DND-41 (cell line): ENCODE measurements at places on chromosomes 5 and 9.
A peak's percentile ranks its signal among the peaks of the same experiment; 100 is the strongest.

- no peaks in the 10 kb centered on the region for H3K27me3 ChIP-seq
- peaks cover 9% of the 10 kb centered on the region; the same call in 1 of the 2 replicates for H3K4me1 ChIP-seq
- H3K36me3 ChIP-seq = peaks cover 7% of the 10 kb centered on the region
Observed at GRCh38 chr9:2630158-2630557, 8.6 kb downstream of the VLDLR start.

DNA sequence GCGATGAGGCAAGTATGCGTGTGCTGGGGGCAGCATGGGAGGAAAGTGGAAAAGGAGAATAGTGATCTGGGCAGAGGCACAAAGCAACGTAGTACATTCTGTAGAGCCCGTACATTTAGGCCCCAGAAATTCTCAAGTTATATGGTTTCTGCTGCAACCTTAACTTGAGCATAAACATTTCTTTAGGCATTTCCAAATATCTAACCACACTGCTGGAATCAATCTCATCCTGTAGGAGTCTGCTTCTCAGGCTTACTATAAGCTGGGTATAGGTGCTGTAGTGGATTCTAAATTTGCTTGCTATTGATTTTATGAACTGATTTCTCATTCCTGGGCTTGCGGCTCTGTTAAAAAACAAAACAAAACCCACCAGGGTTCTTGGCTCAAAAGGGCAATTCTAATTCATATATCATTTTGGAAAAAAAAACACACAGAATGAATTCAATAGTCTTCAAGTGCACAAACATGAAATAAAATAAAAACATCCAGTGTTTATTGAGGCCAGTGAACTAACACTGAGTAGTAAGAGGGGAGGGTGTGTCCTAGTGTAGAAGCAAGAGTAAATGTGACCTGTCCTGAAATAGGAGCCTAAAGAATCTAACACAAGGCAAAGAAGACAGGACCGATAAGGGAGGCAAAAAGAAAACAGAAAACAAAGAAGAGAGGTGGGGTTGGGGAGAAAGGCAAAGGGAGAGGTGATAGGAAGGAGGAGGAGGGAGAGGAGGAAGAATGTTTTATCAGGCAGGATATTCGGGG, 145.5 kb upstream of the LHFPL2 start:
- H3K27me3 ChIP-seq = no peaks in the 10 kb centered on the region
- no peak overlapping the region for H3K4me3 ChIP-seq
- no peak overlapping the region for H3K27ac ChIP-seq
- no peak for DNase-seq
- H3K36me3 ChIP-seq = no peaks in the 10 kb centered on the region

GRCh38 chr5:96610747-96611146, 51.4 kb upstream of the CAST start:
- no peaks in the 10 kb centered on the region for H3K4me1 ChIP-seq
- no peak overlapping the region for H3K4me3 ChIP-seq
- DNase-seq = no peak
- H3K36me3 ChIP-seq = no peaks in the 10 kb centered on the region
- no peak overlapping the region for H3K27ac ChIP-seq
- H3K27me3 ChIP-seq = peaks cover 14% of the 10 kb centered on the region

DNA sequence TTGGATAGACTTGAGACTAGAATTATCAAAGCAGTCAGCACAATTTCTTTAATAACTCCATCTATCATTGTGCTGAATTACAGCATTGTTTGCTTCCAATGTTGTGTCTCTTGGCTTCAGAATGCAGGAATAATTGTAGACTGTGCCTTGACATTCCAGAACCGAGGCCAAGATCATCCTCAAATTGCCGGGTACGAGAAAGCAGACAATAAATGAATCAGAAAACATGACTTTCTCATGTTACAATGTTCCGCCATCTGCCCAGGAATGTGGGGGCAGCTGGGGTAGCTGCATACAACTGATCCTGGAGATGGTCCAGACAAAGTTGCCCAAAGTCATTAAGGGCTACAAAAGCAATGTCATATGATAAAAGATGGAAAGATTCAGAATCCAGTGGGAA, 206.2 kb upstream of the SGCD start:
- no peaks in the 10 kb centered on the region for H3K36me3 ChIP-seq
- H3K27me3 ChIP-seq = peaks cover 22% of the 10 kb centered on the region
- no peak overlapping the region for H3K4me3 ChIP-seq
- no peaks in the 10 kb centered on the region for H3K4me1 ChIP-seq

- H3K27me3 ChIP-seq = no peaks in the 10 kb centered on the region
- DNase-seq = no peak
- H3K27ac ChIP-seq = no peak overlapping the region
Observed at GRCh38 chr5:159047086-159047485, 52.6 kb downstream of the EBF1 start.

DNA sequence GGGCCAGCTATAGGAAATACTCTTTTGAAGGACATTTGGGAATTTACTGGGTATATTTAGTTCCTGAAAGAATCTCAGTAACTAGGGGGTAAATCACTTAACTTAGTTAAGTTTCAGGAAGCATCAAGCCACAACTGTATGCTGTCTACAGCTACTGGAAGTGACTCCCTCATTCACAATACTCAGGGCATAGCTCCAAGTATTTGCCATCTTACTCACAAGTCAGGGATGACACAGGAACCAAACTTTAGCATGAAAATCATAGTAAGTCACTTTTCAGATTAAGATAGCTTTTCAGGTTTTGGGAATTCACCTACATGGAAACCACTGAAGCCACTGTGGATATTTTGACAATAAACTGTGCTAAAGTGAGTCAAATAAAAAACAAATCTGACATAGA, 242.4 kb upstream of the ATP10B start:
- no peaks in the 10 kb centered on the region for H3K27me3 ChIP-seq

GRCh38 chr5:134554319-134555222, 29.1 kb downstream of the JADE2 start:
- H3K27me3 ChIP-seq = no peaks in the 10 kb centered on the region
- no peak overlapping the region for H3K27ac ChIP-seq
- no peaks in the 10 kb centered on the region for H3K4me1 ChIP-seq

DNA sequence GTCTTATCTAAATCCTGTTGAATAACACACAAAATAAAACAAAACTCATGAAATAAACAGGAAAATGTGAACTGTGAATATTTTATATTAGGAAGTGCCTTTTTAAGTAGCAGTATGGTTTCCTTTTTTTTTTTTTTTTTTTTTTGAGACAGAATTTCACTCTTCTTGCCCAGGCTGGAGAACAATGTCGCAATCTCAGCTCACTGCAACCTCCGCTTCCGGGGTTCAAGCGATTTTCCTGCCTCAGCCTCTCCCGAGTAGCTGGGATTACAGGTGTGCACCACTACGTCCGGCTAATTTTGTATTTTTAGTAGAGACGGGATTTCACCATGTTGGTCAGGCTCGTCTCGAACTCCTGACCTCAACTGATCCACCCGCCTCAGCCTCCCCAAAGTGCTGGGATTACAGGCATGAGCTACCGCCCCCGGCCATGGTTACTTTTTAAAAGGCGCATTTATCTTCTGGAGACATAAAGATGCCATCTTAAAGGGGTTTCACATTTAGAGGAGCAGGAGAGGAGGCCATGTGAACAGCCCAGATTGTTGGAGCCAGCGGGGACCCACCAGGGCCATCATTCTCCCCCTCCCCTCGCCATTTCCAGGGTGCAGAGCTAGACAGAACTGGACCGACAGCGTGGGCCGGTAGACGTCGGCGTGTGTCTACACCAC, 64.1 kb downstream of the ROR2 start:
- no peak overlapping the region for H3K4me3 ChIP-seq
- H3K36me3 ChIP-seq = no peaks in the 10 kb centered on the region
- no peak for DNase-seq
- H3K4me1 ChIP-seq = no peaks in the 10 kb centered on the region
- peaks cover 11% of the 10 kb centered on the region for H3K27me3 ChIP-seq

- DNase-seq = no peak
- no peaks in the 10 kb centered on the region for H3K27me3 ChIP-seq
- H3K36me3 ChIP-seq = no peaks in the 10 kb centered on the region
- H3K4me3 ChIP-seq = no peak overlapping the region
- no peak overlapping the region for H3K27ac ChIP-seq
- H3K4me1 ChIP-seq = no peaks in the 10 kb centered on the region
Observed at GRCh38 chr9:12809720-12810119, 34.9 kb downstream of the LURAP1L start.

DNA sequence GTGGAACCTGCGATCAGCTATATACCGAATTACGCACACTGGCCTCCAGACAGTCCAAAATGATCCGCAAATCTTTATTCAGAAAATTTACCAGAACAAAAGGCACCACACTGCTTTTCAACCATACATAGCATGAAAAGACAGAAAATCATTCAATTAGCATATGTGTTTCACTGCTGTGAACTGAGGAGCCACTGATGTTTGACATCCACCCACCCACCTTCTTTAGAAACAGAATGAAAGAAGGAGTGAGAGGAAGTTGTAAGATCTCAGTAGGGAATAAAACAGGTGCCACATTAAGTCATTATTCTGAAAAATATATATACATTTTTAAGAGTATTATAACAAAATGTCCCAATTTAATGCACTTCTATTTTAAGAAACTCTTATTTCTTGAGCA, 156.8 kb downstream of the NFIB start:
- DNase-seq = no peak
- H3K27ac ChIP-seq = no peak overlapping the region
- no peak overlapping the region for H3K4me3 ChIP-seq
- peaks cover 18% of the 10 kb centered on the region for H3K4me1 ChIP-seq
- no peaks in the 10 kb centered on the region for H3K36me3 ChIP-seq

DNA sequence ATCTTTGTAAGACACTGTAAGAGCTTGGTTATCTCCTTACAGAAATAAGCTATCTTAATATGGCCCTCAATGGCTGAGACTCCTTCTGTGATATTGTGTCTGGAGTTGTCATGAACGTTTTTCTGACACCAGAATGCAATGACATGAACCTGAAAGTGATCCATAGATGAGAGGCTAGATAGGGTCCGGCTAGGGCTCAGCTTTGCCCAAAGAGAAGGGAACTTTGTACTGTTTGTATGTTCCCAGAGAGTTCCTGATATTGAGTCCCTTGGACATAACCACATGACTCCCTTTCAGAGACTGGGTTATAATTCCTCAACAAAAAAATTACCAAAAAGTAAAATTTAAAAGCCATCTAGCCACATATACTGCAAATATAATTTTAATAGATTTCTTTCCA, 575.8 kb upstream of the CLINT1 start:
- H3K27me3 ChIP-seq = no peaks in the 10 kb centered on the region
- peak; percentile 52 for DNase-seq
- peak overlapping the region; percentile 23 for H3K4me3 ChIP-seq
- H3K27ac ChIP-seq = peak overlapping the region; percentile 97

- no peaks in the 10 kb centered on the region for H3K27me3 ChIP-seq
- peaks cover 48% of the 10 kb centered on the region for H3K4me1 ChIP-seq
- H3K36me3 ChIP-seq = peaks cover 71% of the 10 kb centered on the region
- peak overlapping the region; percentile 68 for H3K27ac ChIP-seq
- no peak for DNase-seq
Observed at GRCh38 chr5:81626524-81626923, 124.4 kb downstream of the SSBP2 start.

DNA sequence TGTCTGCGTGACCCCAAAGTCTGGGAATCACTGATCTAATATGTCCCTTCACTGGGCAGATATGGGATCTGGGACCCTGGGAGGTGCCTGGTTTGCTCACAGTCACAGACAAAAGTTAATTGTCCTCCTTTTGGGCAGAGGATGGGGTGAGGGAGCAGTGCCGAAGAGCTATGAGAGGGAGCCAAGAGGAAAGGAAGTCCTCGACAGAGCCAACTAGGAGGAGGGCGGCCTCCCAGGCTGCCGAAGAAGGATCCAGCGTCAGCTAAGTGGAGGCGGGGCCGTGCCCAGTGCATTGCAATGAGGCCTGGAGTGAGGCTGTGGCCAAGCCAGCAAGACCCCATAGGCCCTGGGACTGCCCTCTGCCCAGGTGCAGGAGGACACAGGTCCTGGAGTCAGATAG, 11.4 kb downstream of the AIF1L start:
- H3K36me3 ChIP-seq = no peaks in the 10 kb centered on the region
- no peaks in the 10 kb centered on the region for H3K4me1 ChIP-seq
- peaks cover 3% of the 10 kb centered on the region for H3K27me3 ChIP-seq
- DNase-seq = no peak
- H3K4me3 ChIP-seq = no peak overlapping the region
- H3K27ac ChIP-seq = no peak overlapping the region

DNA sequence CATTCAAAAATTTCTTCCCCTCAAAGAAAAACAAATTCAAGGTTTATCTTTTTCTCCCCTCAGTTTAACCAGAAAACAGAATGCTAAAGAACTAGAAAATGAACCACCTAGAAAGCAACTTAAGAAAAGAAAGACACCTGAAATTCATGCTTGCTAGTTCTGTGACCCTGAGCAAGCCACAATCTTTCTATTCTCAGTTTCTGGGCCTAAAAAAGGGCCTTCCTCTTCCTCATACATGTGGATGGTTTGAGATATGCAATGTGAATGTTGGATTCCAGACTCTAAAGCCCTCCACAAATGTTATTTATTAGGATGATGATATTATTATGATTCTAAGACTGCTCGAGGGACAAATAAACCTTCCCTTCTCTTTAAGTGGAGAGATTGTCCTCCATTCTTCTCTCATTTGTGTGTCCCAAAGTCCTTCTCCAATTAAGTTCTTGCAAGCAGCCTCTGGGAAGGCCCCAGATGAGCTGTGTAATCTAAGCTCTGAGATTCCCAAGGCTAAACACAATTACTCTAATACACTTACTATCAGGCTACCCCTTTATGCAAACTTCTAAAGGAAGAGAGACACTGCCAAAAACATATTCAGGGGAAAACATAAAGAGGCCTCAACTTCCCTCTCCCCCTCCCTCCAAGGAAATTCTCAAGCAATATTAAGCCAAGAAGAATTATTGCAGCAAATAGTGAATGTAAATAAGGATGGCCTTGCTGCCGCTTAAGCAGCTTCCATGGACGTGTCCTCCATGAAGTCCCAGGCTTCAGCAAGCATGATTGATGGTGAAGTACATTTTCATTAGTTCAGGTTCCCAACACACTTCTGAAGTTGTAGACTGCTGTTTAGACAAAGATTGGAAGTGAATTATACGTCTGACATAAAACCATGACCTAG, 80.2 kb downstream of the PRKACG start:
- peaks cover 2% of the 10 kb centered on the region for H3K27me3 ChIP-seq
- no peak overlapping the region for H3K27ac ChIP-seq
- H3K4me1 ChIP-seq = peaks cover 10% of the 10 kb centered on the region
- DNase-seq = no peak

- DNase-seq = no peak
- H3K36me3 ChIP-seq = no peaks in the 10 kb centered on the region
- H3K4me1 ChIP-seq = no peaks in the 10 kb centered on the region
- H3K4me3 ChIP-seq = no peak overlapping the region
Observed at GRCh38 chr5:87997662-87998061, 271.0 kb downstream of the TMEM161B start.

- no peak for DNase-seq
- H3K27me3 ChIP-seq = no peaks in the 10 kb centered on the region
- H3K36me3 ChIP-seq = no peaks in the 10 kb centered on the region
- no peak overlapping the region for H3K4me3 ChIP-seq
- H3K4me1 ChIP-seq = peaks cover 11% of the 10 kb centered on the region; the same call in 1 of the 2 replicates
- no peak overlapping the region for H3K27ac ChIP-seq
Observed at GRCh38 chr9:121751686-121752445, 100.4 kb downstream of the DAB2IP start.
